Activated CD8-positive, alpha-beta memory T cell treated with anti-CD3 and anti-CD28 coated beads for 24 hours (primary cell): ENCODE measurements at places on chromosomes 12 and 14.

GRCh38 chr14:65255029-65255545 is 152.8 kb upstream of the MAX start:
- DNase-seq: no peak

GRCh38 chr12:24922090-24922489 is 26.8 kb downstream of the BCAT1 start:
- no peak for DNase-seq

DNA sequence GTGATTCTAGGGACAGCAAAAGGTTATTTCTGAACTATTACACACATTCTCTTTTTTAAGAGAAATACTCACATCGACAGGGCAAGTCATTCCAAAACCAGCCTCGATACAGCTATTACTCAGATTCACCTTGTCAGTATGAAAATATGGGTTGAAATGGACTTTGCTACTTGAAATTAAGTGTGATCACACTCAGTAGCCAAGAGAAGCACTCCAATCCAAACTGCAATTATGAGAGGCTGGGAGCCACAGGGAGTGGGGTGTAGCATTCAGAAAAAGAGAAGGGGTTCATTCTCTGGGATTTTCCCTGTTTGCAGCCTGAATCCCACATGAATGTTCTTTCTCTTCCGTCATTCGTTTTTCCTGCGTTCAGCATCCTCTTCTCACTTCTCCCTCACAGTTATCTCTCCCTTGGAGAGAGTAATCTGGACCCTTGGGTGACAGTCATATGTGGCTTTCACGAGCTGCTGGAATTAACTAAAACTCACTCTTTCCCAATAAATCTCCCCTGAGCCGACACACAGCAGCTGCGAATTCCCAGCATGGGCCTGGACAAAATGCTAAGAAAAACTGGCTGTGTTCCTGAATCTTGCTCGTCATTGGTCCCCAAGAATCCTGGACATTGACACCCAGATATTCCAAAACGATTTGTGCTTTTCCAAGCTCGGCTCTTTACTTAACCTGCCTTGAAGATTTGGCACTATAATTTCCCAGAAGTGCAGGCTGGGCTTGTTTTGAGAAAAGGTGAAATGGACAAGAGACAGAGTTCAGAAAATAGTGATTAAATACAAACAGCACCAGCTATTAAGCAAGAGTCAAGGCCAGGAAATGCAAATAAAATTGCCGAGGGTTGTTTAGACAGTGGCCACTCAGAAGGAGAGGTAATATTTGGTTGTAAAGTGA is 199.5 kb upstream of the PLEKHG7 start:
- DNase-seq: no peak

DNA sequence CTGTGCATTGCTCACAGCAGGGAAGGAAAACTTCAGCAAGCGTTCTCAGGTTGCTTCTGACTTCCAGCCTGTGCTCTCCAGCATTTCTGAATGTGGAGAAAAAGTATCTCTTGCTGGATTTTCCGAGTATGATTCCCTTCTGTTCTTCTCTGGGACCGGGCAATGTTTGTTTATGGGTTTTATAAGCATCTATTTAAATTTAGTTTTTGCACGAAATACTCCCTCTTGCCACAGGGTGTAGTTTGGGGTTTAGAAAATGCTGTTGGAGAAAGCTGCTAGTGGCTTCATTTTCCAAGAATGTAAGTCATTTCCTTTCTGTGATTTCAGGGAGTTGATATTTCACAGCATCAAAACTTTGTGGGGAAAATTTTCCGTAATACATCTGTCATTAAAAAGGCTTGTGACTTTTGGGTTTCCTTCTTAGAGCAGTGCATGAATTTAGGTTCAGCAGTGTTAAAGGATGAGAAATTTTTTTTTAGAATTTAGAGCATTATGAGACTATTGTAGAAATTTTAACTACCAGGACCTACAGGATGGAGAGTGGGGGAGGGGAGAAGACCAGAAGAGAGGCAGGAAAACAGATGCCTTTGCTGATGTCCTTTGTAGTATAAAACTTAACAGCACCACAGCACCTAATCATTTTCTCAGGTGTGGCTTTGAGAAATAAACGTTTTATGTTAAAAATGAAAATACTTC is 1.5 kb downstream of the FRMD6 start:
- no peak for DNase-seq

DNA sequence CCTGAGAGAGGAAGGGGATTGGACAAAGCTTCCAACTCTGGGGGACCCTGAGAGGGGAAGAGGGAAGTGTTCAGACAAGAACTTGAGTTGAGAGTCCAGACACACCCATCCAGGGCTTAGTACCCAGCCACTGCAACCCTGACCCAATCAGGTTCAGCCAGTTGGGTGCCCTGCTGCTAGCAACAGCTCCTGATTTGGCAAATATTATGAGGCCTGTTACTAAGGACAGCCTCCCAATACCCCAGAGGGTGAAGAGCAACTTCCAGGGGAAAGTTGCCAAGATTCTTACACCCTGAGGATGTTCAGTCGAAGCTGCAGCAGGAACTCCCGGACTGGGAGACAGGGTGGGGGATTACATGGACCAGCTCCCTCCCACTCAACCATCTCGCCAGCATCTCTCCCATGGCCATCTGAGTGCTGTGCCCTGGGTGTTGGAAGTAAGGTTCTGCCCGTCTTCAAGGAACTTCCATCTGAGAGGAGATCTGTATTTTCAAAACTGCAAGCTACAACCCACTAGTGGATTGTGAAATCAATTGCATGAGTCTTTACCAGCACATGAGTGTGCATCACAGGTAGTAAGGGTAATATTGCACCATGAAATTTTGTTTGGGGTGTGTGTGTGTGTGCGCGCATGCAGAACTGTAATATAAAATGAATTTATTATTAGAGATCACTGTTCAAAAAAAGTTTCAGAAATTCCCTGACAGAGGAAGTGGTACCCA is 11.5 kb upstream of the KRT78 start:
- no peak for DNase-seq

DNA sequence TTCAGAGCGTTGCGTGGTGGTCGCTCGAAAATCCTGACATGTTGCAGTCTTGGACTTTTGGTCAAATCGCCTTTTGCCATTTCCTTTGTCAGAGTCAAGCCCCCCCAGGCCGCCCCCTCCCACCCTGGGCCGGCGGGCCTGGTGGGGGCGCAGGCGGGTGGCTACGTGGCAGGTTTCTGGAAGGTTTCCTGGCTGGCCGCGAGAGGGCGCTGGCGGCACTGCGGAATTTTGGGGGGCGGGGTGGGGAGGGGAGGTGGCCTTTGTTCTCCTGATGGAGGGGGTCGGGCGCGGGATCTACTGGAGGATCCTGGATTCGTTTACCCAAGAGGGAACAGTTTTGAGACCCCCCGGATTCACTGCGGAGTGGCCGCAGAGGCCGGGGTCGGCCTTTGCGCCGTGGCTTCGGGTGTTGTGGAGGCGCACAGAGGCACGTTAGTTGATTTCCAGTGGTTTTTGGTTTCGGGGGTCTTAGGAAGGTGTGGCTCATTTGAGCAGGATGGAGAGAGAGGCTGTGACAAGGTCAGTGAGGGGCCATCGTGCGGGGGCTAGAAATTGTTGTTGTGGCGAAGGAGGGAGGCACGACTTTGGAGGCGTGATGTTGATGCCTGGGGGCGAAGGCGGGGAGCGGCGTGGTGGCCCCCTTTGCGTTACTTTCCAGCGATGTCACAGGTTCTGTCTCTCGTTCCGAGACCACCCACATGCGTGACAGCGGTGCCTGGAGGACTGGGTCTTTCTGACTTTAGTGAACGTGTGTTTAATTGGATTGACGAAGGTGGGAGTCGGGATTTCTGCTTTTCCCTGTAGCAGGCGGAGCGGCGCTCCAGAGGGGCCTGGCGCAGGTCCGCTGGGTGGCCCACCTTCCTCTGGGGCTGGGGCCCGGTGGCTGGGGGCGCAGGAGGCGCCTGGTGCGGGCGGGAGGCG is 1.4 kb downstream of the MEG3 start:
- no peak for DNase-seq

GRCh38 chr12:98821866-98822265 is 176.8 kb downstream of the APAF1 start:
- DNase-seq: no peak

DNA sequence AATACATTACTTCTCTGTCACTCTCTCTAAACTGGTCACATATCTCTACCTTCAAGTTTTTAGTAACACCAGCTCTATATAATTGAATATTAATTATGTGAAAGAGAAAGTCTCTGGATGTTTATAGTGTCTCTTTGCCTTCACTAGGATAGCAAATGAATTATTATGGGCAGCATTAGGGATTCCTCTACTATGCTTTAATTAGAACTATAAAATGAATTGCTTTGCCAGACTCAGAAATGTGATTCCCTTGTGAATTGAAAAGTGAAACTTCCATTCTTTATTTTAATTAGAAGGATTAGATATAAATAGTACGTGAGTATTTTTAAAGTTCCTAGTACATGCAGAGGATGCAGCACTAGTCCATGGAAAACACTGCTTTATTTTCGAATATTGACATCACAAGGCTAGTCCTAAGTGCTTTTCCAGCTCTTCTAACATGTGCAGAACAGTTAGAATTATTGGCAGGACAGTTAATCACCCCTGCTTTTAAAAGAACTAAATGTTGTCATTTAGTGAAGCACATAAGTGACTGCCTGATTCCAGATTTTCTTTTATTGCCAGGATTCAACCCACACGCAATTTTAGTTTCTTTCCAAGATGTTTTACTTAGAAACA is 23.0 kb upstream of the REP15 start:
- DNase-seq: no peak

DNA sequence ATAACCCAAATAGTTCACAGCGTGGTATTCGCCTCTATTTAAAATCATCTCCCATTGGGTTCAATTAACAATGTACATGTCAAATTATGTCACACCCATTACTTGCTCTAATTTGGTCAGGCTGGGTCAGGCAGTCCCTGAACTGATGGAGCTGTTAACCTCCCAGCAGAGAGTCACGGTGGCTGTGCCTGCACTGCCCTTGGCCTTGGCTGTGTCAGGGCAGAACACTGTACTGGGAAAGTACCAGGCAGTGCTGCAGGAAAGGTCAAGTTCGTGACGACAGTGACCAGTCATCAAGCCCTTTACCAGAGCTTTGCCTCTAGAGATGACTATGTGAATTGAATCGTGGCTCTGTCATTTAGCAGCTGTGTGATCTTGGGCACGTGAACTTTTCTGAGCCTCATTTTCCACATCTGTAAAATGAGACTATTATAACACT is 100.0 kb downstream of the ARF6 start:
- DNase-seq: no peak

GRCh38 chr12:95051241-95051640 is 22.2 kb downstream of the NR2C1 start:
- DNase-seq: no peak

GRCh38 chr12:108116699-108117098 is 12.4 kb upstream of the WSCD2 start:
- DNase-seq: no peak

- no peak for DNase-seq
Observed at GRCh38 chr12:29389295-29389919, 8.4 kb upstream of the ERGIC2 start.

GRCh38 chr12:110304061-110304551 is 23.1 kb downstream of the ATP2A2 start:
- DNase-seq: no peak

DNA sequence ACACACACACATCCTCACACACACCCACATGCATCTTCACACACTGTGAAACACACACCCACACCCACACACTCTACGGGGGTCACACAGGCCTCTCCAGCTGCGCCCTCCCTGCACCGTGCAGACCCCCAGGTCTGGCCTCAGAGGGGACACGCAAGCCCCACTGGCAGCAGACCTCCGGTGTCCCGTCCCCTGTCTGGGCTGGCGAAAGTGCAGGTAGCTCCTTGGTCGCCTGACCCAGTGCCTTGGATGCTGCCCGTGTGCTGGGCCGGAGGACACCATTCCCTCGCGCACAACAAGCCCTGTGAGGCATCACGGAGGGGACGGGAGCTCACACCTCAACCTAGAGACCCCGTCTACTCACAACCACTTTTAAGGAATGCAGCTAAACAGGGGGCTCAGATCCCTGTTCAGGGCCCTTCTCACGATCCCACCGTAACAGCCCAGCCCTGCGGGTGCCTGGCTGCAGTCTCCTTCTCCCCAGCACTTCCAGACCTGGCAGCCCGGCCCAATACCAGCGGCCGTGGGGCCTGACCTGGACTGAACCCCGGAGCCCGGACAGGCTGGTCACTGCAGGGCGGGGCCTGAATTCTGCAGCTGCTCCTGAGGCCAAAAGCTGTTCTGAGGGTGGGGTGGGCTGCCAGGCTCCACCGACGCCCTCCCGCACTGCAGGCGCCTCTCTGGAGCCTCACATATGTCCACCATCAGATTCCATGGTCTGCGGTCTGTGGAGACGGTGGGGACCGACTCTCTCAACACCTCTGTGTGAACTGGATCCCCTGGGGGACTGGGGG is 42.1 kb upstream of the FZD10 start:
- no peak for DNase-seq

GRCh38 chr12:94304566-94305061 is 155.1 kb downstream of the CEP83 start:
- DNase-seq: no peak

- DNase-seq: no peak
Observed at GRCh38 chr14:61341275-61342206, 20.2 kb downstream of the PRKCH start.

DNA sequence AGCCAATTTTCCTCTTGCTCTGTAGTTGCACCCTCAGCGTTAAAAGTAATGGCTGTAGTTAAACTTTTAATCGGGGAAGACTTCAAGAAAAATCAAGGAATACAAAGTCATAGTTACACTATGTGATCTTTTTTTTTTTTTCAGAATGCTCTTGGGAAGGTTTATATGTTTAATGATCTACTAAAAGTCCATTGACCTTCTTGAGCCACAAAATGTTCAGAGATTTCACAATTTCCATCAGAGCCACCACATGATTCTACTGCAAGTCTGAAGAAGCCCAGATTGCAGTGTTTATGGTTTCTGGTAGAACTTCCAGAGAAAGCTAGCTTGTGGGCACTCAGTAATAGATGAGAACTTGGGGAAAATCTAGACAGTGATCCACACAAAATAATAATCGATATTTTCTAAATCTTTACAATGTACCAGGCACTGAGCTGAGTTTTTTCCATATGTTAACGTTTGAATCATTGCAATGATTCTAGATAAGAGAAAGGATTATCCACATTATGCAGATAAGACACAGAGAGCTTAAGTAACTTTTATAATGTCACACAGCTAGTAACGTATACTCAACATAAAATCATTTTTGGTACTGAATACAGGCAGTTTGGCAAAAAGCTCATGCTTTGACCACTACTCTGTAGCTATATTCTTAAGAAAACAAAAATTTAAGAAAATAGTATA is 38.3 kb downstream of the GYS2 start:
- DNase-seq: no peak

DNA sequence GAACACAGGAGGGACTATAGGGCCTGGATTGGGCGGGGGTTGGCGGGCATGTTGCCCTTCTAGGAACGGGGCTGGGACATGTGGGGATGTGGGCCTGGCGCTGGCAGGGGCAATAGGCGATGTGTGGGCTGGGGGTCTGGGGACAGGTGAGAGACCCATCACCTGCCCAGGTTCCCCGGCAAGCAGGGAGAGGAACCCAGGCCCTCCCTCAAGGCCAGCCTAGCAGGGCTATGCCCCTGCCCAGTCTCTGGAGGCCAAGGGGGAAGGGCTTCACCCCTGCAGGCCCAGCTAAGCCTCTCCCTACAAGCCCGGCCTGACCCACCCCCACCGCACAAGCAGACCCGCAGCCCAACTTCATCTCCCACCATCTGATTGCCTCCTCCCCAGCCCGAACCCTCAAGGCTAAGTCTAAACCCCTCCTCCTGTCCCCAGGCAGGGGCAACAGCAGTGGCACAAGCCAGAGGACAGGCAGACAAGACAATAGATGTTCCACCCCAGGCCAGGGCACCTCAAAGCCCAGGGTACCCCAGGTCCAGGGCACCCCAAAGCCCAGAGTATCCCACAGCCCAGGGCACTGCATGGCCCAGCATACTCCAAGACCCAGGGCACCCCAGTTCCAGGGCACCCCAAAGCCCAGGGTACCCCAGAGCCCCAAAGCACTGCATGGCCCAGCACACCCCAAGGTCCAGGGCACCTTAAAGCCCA is 6.5 kb downstream of the JAG2 start:
- DNase-seq: no peak
